ENCODE measurements at places on chromosomes 5 and 9. TPM values are rescaled to one million over a fixed set of nuclear protein-coding genes. Genes with fewer than 3 reads are reported as not detected.

Gene HAVCR2
- 3.9 TPM for total RNA-seq

Gene FOXI1
- not detected for total RNA-seq

Gene CBY3
- total RNA-seq, result not detected

Gene PCDHA13
- total RNA-seq, result 24.3 TPM

Gene NUDT12
- 18.7 TPM for total RNA-seq

Gene ARHGEF37
- 0.49 TPM for total RNA-seq

Gene ANXA1
- 20.4 TPM for total RNA-seq

Gene TLR4
- 3.9 TPM for total RNA-seq

Gene IFNK
- total RNA-seq, result not detected

Gene MLANA
- total RNA-seq, result not detected

Gene SCGB3A1
- total RNA-seq, result not detected

Gene LEAP2
- total RNA-seq, result 0.74 TPM

Gene NR5A1
- total RNA-seq, result not detected

Gene PCDHB14
- total RNA-seq, result 13.0 TPM

Gene SPATA31E1
- total RNA-seq, result not detected

Gene RNF208
- total RNA-seq, result 1.7 TPM

Gene BARHL1
- not detected for total RNA-seq

Gene ESM1
- 0.49 TPM for total RNA-seq

Gene OR1N2
- not detected for total RNA-seq

Gene SGCD
- 3.0 TPM for total RNA-seq

Gene MZB1
- total RNA-seq, result not detected

Gene PCDHB8
- total RNA-seq, result 4.9 TPM

Gene KCNV2
- total RNA-seq, result not detected

Gene CNTFR
- 15.0 TPM for total RNA-seq

Gene CYLC2
- not detected for total RNA-seq

Gene TMC1
- 0.25 TPM for total RNA-seq

Gene GTF3C4
- total RNA-seq, result 25.1 TPM

Gene MSANTD3
- total RNA-seq, result 47.7 TPM

Gene MARCOL
- total RNA-seq, result not detected

Gene IL31RA
- total RNA-seq, result not detected

Gene PDE6A
- not detected for total RNA-seq

Gene PTCD2
- total RNA-seq, result 6.6 TPM

Gene HIGD2A
- total RNA-seq, result 18.4 TPM

Gene ACTBL2
- not detected for total RNA-seq

Gene FGF18
- total RNA-seq, result under 0.01 TPM

Gene FBXL7
- 3.9 TPM for total RNA-seq

Gene TMEM252
- not detected for total RNA-seq

Gene PCDHA11
- 31.7 TPM for total RNA-seq

Gene AFAP1L1
- total RNA-seq, result 5.2 TPM

Gene DRD1
- total RNA-seq, result 4.7 TPM

Gene CDKN2B
- total RNA-seq, result 0.25 TPM

Gene HTR4
- total RNA-seq, result 0.49 TPM

Gene SPOCK1
- 93.4 TPM for total RNA-seq

Gene F2RL1
- total RNA-seq, result 2.2 TPM

Gene MRPS2
- total RNA-seq, result 12.5 TPM

Gene RANBP6
- 50.2 TPM for total RNA-seq

Gene CACFD1
- total RNA-seq, result 19.4 TPM

Measured in temporal lobe (tissue), 4 donors.